ENCODE measurements at places on chromosomes 6 and 20.

- no peak for DNase-seq
These were observed 723.2 kb downstream of the EPM2A start for GRCh38 chr6:145012039-145012662.

DNA sequence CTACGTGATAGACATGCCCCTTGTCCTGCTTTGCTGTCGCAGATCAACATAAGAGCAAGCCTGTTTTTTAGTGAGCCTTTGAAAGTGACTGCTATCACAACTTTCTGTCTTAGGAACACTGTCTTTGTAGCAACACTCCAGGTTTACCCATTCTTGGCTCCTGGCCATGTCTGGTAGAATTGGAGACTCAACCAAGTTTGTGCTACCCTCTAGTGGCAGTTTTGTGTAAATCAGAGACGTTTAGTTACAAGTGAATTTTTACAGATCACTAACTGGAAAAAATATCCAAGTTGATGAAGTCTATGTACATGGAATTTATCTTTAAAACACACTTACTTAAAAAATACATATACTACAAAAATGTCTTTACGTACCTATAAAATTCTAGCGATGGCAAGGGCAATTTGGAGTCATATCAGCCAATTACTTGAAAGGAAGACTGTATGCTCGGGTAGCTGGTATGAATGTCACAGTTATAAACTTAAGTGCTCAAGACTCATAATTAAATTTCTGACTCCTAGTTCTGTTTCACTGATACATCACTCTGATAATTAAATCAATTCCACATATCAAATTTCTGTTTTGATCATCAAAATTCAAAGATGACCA lies 101.4 kb downstream of the ADGB start:
- DNase-seq, result no peak

GRCh38 chr6:148294059-148294458 lies 48.6 kb upstream of the SASH1 start:
- DNase-seq, result no peak

GRCh38 chr6:166500246-166500645 lies 86.2 kb downstream of the RAMACL start:
- DNase-seq, result no peak

DNA sequence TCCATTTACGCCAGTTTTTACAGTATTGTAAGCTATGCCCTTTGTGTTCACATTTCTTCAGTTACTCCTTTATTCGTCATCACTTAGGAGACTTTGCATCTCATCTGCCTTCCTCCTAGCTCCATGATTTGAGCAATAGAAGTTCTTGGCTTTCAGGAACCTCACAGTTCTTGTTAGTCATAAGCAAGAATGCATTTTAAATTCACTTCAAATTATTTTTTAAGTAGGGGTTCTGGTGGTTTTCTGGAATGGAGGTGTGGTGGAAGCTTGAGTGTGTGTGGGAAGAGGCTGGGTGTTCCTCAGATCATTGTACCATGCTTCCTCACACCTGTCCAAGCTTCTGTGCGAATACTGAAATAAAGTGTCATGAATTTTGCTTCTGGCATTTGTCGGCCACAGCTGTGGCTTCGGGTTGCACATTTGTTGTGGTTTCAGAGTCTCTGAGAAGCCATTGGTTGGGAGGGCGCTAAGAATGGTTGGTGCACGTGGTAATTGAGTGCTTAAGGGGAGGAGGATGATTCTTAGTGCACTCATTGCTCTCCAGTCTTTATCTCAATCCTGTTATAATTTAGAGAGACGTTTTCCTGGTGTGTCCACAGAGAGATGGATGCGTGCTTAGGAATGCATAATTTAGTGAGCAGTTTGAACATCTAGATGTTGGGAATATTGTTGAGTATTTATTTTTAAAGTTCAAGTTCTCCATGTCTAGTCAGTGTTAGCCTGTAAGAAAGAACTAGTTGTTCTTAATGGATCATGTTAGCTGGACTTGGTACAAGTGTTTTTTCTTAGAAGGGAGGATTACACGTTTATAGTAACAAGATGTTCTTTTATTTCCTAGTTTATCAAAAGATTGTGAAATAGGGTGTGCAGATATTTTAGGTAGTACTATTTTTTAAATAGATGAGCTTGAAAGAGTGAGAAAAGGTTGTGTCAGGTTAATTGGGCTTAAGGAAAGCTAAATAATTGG lies 31.9 kb downstream of the FOXO3 start:
- no peak for DNase-seq

DNA sequence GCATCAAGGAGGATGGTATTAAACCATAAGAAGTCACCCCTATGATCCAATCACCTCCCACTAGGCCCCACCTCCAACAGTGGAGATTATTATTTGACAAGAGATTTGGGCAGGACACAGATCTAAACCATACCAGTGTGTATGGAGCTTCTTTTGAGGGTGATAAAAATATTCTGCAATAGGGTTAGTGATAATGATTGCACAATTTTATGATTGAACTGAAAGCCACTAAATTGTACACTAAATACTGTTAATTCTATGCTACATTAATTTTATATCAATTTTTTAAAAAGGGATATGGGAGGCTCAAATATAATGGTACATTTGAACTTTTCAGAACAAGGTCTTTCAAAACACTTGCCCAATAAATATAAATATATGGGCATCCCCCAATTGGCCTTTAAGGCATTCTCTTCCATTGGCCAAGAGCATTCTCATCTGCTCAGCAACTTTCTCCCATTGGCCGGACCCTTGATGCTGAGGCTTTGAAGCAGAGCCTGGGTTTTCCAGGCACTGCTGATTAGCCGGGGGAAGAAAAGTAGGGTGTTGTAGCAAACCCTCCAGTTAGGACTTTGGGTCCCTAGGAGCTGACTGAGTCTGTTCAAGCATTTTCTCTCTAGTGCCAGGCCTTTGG lies 209.9 kb downstream of the LRFN2 start:
- DNase-seq, result no peak

- DNase-seq, result no peak
These were observed 1.0 kb downstream of the FKBP1A start for GRCh38 chr20:1391640-1392442.
